Fibroblast of lung (primary cell): ENCODE measurements at places on chromosomes 2 and 18. TPM values are rescaled to one million over a fixed set of nuclear protein-coding genes. Genes with fewer than 3 reads are reported as not detected.

- no peak overlapping the region for H3K27ac ChIP-seq
- H3K27me3 ChIP-seq: no peaks in the 10 kb centered on the region
- H3K36me3 ChIP-seq: no peaks in the 10 kb centered on the region
- no peaks in the 10 kb centered on the region for H3K4me1 ChIP-seq
These were observed 254.3 kb downstream of the BCL11A start for GRCh38 chr2:60299179-60299578.

DNA sequence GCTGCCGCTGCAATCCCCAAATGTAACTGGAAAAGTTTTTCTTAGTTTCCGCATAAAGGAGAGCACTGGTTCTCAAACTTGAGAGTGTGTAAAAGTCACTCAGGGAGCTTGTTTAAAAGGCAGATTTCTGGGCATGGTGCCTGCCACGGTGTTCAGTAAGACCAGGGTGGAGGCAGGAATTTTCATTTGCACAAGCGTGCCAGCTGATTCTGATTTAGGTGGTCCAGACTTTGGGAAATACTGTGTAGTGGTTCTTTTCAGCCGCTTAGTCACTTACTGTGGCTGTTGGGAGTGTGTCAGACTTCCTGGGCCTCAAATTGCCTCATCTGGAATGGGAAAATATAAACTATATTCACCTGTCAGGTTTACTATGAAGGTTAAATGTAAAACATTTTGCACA lies 788 bp downstream of the ARMC9 start:
- H3K36me3 ChIP-seq: peaks cover 6% of the 10 kb centered on the region
- peak; percentile 73 for DNase-seq
- H3K27me3 ChIP-seq: no peaks in the 10 kb centered on the region
- peaks cover 8% of the 10 kb centered on the region for H3K4me1 ChIP-seq

GRCh38 chr2:126614524-126615227 lies 41.3 kb upstream of the GYPC start:
- DNase-seq: peak; percentile 9
- peaks cover 3% of the 10 kb centered on the region for H3K4me1 ChIP-seq
- H3K36me3 ChIP-seq: no peaks in the 10 kb centered on the region

Gene DUSP2
- total RNA-seq: 0.33 and 1.0 TPM in 2 replicates

DNA sequence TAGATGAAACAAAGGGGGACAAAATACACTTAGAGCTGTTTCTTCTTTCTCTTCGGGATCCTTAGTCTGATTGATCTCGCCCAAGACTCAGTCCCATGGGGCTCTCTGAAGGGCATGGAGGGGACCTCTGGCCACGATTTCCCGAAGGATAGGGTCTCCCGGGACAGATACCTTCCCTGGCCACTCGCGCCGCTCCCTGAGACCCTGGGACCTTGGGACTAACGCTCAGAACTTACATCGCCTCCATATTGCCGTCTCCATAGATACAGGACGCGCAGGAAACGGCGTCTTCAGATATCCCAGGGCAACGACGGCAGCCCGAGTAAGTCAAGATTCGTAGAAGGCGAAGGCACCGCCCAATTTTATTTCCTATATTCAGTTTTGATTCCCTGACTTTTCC lies at the start of gene CFAP65:
TSS of gene CFAP65 (minus strand) at position 265 of the 400 bp plus-strand sequence. CDS start 2,468 bp downstream, outside the sequence.
- peaks cover 22% of the 10 kb centered on the region for H3K27me3 ChIP-seq
- H3K27ac ChIP-seq: no peak within 1 kb of the TSS
- H3K4me3 ChIP-seq: peak within 1 kb of the TSS; percentile 68
- no peaks in the 10 kb centered on the region for H3K4me1 ChIP-seq

Gene ATAD2B
- 9.0 and 11.4 TPM in 2 replicates for total RNA-seq

- peak; percentile 74 for DNase-seq
- H3K27me3 ChIP-seq: no peaks in the 10 kb centered on the region
- H3K4me3 ChIP-seq: no peak overlapping the region
- peaks cover 44% of the 10 kb centered on the region for H3K4me1 ChIP-seq
These were observed 52.7 kb downstream of the CRIM1 start for GRCh38 chr2:36408198-36408703.

DNA sequence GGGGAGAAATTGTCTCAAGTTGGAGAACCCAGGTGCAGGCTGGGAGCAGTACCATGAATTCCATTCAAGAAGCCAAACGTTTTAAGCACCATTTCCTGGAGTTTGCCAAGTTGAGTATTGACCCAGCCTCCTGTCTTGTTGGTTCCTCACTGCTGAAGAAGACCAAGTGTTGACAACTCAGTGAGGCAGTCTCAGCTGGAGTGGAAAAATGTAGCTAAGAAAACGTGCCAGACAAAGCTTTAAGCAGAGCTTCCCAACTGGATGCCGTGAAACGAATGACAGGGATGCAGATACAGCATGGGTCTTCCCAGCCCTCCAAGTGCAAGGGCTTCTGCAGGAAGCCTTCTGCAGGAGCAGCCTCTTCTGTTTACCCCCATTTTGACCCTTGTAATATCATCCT lies 778 bp upstream of the INPP1 start:
- H3K36me3 ChIP-seq: no peaks in the 10 kb centered on the region
- H3K27me3 ChIP-seq: no peaks in the 10 kb centered on the region
- no peak for DNase-seq
- no peaks in the 10 kb centered on the region for H3K4me1 ChIP-seq
- no peak overlapping the region for H3K4me3 ChIP-seq

- no peak overlapping the region for H3K4me3 ChIP-seq
- DNase-seq: peak; percentile 83
- H3K27ac ChIP-seq: no peak overlapping the region
- no peaks in the 10 kb centered on the region for H3K4me1 ChIP-seq
These were observed 149.4 kb upstream of the DNMT3A start for GRCh38 chr2:25491003-25491696.

GRCh38 chr18:69617888-69618287 lies 217.2 kb downstream of the DOK6 start:
- H3K27ac ChIP-seq: no peak overlapping the region
- no peaks in the 10 kb centered on the region for H3K27me3 ChIP-seq
- DNase-seq: peak; percentile 11
- no peak overlapping the region for H3K4me3 ChIP-seq
- H3K36me3 ChIP-seq: no peaks in the 10 kb centered on the region

- H3K27ac ChIP-seq: no peak overlapping the region
- no peaks in the 10 kb centered on the region for H3K27me3 ChIP-seq
- no peak for DNase-seq
- no peak overlapping the region for H3K4me3 ChIP-seq
These were observed 106.7 kb downstream of the FAM210A start for GRCh38 chr18:13619505-13620205.

GRCh38 chr18:62977512-62977911 lies 262.2 kb downstream of the PHLPP1 start:
- H3K36me3 ChIP-seq: peaks cover 8% of the 10 kb centered on the region
- H3K27me3 ChIP-seq: no peaks in the 10 kb centered on the region
- no peak for DNase-seq
- H3K4me1 ChIP-seq: peaks cover 9% of the 10 kb centered on the region
- no peak overlapping the region for H3K4me3 ChIP-seq
- H3K27ac ChIP-seq: no peak overlapping the region

- H3K4me1 ChIP-seq: peaks cover 20% of the 10 kb centered on the region
- H3K27me3 ChIP-seq: no peaks in the 10 kb centered on the region
- peak overlapping the region; percentile 67 for H3K27ac ChIP-seq
- H3K4me3 ChIP-seq: no peak overlapping the region
These were observed 10.0 kb upstream of the LAPTM4A start for GRCh38 chr2:20061476-20061875.

DNA sequence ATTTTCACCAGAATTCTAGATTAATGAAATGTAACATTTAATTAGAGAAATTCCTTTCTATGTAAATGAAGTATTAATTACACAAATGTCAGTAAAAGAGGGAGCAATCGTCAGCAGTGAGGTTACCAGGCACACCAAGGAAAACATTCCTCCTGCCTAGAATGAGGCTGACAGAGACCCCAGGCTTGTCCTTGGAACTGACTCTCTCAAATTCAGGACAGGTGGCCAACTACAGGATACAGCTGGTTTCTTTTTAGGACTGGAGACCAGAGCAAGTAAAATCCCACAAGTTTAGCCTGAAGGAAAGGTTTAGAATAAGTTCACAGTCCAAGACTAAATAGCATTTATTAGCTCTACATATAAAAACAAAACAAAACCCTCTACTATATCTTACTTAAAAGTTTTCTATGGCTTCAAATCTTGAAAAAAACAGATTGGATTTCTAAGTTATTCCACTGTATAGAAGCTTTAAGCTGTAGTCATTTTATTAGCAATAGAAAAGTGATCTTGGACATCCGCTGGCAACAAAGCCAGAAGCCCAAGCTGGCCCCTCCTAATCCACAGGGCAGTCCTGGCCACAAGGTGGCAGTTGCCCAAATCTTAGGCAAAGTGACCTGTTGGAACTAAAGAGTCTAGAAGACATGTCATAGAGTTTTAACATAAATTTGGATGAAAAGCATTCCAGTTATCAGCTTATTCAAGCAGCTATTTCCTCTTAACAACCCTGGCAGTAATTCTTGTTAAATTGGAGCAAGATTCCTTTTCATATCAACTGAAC lies 81.0 kb downstream of the SP3 start:
- no peak overlapping the region for H3K27ac ChIP-seq
- H3K4me3 ChIP-seq: no peak overlapping the region
- H3K36me3 ChIP-seq: no peaks in the 10 kb centered on the region
- H3K27me3 ChIP-seq: peaks cover 9% of the 10 kb centered on the region
- H3K4me1 ChIP-seq: no peaks in the 10 kb centered on the region

GRCh38 chr18:11108947-11109346 lies 40.4 kb downstream of the PIEZO2 start:
- no peak overlapping the region for H3K4me3 ChIP-seq
- no peak for DNase-seq
- no peaks in the 10 kb centered on the region for H3K27me3 ChIP-seq
- H3K36me3 ChIP-seq: no peaks in the 10 kb centered on the region
- no peaks in the 10 kb centered on the region for H3K4me1 ChIP-seq

- no peaks in the 10 kb centered on the region for H3K27me3 ChIP-seq
- no peak for DNase-seq
- no peaks in the 10 kb centered on the region for H3K4me1 ChIP-seq
- H3K36me3 ChIP-seq: no peaks in the 10 kb centered on the region
- no peak overlapping the region for H3K4me3 ChIP-seq
- no peak overlapping the region for H3K27ac ChIP-seq
These were observed 54.2 kb upstream of the PAX3 start for GRCh38 chr2:222352981-222353380.
